Urinary bladder (tissue), 4 donors: ENCODE measurements at places on chromosomes 13 and 19. TPM values are rescaled to one million over a fixed set of nuclear protein-coding genes. Genes with fewer than 3 reads are reported as not detected.

DNA sequence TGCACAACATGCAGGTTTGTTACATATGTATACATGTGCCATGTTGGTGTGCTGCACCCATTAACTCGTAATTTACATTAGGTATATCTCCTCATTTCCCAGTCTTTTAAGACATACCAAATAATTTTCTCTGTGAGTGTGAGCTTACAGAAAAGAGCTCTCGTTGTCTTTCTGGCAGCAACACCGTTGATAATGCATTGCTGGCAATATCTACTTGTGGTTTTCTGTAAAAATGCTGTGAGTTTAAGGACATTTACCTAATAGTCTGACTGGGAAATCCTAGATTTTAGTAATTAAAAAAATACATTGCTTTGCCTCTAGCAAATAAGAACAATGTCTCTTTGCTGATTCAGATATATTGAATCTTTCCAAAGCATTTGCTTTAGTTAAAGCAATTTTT is 8.4 kb downstream of the IGFL3 start:
- no peak for DNase-seq

- no peak for DNase-seq
Observed at GRCh38 chr13:76837801-76838200, 48.4 kb downstream of the KCTD12 start.

- no peak for DNase-seq
Observed at GRCh38 chr13:96308568-96308967, 218.7 kb downstream of the HS6ST3 start.

GRCh38 chr19:33832633-33833032 is 36.0 kb downstream of the KCTD15 start:
- DNase-seq, result no peak

DNA sequence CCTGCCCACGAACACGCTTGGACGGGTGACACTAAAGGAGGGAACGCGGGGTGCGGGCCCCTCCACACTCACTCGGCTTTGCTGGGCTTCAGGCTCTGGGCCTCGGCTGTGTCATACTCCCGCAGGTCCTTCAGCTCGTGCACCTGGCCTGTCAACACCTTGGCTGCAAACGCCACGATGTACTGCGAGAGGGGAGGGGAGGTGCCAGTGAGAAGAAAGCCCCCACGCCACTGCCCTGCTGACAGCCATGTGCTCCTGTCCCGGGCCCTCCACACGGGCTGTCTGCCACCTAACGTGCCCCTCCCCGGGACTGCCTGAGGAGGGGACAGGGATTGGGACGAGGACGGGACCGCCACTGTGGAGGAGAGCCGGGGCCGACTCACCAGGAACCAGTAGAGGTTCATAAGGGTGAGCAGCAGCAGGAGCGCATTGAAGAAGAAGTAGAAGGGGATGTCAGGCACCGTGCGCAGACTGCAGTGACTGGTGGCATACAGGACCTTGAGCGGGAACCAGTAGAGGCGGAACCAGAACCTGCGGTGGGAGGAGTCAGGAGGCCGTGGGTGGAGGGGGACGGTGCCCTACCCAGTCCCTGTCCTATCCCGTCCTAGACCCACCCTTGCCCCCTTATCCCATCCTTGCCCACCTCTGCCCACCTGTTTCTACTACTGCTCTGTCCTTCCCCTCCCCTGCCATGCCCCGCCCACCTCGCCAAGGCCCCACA is 16.9 kb downstream of the CERS1 start:
- no peak for DNase-seq

GRCh38 chr13:33639158-33639557 is 178.8 kb upstream of the RFC3 start:
- DNase-seq, result no peak

- DNase-seq, result no peak
Observed at GRCh38 chr13:28716511-28716910, 2.3 kb downstream of the SLC46A3 start.

- no peak for DNase-seq
Observed at GRCh38 chr13:110259651-110260050, 47.3 kb downstream of the COL4A1 start.

- DNase-seq, result no peak
Observed at GRCh38 chr13:109790942-109791605, 4.7 kb upstream of the IRS2 start.

Gene STOML3
- not detected for total RNA-seq

Gene ZFP14
- 25.6 TPM for total RNA-seq

DNA sequence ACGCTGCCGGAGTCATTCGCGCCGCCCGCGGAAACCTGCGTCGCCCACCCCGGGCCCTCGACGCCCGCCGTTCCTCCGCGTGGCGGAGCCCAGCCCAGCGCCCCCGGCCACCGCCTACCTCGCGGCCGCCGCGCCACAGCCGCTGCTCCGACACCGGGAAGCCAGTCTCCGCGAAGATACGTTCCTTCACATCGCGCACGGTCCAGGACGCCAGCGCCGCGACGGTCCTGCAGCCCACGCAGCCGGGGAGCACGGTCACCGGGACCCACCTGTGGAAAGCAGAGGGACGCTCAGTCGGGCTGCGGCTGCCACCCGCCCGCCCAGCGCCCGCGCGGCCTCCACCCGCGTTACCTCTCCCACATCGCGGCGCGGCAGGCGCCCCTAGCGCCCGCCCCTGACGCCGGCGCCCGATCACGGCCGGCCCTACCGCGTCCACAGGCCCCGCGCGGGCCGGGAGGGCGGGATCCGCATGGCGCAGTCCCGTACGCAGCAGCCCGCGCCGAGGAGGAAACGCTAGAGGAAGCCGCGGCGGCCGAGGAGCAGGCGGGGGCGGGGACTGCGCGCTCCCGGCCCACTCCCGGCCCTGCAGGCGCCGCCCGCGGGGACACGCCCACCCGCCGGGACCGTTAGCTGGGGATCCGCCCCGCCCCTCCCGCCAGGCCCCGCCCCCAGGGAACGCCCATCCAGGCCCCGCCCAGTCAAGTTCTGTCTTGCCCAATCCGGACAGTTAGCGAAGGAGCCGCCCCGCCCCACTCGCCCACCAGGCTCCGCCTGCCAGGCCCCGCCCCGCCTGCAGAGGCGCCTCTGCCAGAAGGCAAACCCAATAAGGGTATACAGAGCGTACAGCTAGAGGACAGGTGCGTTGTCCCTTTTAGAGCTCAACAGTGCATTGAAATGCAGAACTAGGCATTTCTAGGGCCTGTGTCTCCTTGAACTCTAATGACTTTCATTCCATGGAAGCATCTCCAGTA is 58.2 kb downstream of the SACS start:
- peak; percentile 62 for DNase-seq

DNA sequence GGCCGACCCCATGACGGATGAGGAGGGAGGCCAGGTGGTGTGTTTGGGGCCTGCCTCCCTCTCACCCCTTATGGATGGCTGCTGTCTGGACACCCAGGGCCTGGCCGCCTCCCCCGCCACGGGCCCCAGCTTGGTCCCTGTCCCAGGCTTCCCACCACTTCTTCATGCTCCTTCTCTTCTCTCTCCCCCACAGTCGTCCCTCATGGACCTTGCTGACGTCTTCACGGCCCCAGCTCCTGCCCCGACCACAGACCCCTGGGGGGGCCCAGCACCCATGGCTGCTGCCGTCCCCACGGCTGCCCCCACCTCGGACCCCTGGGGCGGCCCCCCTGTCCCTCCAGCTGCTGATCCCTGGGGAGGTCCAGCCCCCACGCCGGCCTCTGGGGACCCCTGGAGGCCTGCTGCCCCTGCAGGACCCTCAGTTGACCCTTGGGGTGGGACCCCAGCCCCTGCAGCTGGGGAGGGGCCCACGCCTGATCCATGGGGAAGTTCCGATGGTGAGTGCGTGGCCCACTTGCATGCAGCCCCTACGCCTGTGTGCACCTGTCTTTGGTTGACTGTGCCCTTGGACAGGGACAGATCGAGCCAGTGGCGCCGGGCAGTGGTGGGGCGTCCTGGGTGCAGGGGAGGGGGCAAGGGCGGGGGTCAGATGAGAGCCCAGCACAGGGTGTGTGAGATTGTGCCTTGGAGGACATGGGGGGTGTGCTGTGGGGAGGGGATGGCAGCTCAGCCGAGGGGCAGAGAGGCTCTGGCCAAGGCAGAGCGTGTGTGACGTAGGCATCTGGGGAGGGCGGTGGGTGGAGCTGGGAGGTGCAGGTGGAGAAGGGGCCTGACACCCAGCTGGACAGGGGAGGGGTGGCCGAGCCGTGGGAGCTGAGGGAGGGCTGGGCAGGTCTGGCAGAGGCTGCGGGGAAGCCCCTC is 16.8 kb downstream of the EPN1 start:
- DNase-seq, result no peak

DNA sequence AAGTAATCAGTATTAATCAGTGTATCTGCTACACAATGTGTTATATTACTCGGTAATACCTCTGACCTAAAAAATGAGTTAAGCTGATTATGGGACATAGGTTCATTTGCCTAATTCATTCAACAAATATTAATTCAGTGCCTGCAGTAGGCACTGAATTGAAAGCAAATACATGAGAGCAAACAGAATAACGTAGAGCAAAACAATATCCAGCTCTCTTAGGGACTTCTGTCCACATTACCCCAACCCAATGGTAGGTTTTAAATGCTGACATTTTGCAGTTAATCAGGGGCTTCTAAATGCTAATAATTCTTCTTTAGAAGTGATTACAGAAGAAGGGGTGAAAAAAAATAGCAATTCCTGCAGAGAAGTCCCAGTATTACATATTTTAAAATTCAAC is 4.9 kb downstream of the RCBTB2 start:
- no peak for DNase-seq

DNA sequence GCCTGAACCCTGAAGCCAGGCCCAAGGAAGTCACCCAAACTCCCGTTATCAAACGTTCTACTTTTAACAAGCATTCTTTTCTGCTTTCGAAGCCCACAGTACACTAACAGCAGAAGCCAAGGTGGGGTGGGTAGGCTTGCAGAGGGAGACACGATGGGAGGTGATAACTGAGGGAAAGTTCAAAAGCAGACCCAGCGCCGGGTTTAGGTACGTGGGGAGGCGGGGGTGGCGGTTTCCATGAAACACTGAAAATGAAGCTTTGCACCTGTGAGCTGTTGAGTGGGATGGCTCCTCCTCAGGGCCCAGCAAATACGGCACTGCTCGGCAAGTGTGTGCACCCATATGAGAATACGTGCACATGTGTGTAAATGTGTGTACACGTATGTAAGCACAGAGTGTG is 49.8 kb downstream of the KLF2 start:
- DNase-seq, result no peak

DNA sequence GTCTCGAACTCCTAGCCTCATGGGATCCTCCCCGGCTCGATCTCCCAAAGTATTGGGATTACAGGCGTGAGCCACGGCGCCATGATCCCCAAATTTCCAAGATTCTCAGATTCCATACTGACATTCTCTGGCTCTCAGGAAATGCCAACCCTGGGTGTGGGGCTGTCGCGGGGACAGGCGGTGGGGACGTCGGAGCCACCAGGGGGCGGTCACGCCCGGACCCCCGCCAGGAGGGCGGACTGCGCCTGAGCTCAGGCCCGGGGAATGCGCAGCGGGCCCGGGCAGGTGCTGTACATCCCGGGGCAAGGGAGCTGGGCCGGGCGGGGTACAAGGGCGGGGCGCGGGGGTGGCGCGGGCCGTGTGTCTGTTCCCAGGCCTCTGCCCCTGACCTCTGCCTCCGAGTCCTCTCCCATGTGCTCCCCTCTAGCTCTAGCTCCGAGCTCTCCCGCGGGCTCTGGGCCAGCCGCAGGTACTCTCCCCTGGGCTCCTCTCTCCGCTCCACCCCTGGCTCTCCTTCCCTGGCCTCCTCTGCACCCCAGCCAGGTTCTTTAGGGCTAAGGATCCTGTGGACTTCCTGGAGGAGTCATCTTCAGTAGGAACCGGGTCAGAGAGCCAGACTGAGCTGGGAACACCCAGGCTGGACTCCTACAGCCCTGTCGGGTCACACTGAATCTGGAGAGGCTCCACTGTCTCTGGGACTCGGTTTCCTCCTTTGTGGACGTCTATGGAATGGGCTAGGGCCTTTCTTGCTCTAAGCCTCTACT is 2.4 kb downstream of the PPP1R13L start:
- no peak for DNase-seq

DNA sequence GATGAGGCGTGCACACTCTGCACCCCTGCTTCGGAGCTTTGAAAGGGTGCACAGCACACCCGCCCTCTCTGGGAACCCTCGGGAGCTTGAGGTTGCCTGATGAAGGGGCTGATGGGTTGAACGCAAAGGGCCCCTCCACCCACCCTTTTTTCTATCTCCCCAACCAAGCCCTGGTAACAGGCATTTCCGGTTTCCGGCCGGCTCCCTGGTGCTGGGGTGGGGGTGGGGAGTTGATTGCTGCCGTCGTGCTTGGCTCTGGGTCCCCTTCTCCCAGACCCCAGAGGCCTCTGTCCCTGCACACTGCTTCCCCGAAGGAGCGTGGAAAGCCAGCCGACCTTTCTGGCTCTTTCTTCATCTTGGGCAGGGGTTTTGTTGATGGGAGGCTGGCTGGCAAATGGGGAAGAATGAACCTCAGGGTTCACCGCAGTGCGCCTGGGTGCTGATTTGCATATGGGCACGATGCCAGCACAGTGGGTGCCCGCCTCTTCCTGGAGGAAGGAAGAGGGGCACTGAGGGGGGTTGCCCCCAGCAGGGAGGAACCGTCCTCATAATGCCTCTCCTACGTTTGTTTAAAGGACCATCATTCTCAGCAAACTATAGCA is 29.1 kb downstream of the VAV1 start:
- peak; percentile 29 for DNase-seq

- peak; percentile 66 for DNase-seq
Observed at GRCh38 chr19:41426952-41427646, at the start of gene B3GNT8. Gene B3GNT8, minus strand, starts transcription at chr19:41427374. Its CDS starts 596 bp downstream, at chr19:41426778.

GRCh38 chr19:18452386-18452785 is 14.5 kb upstream of the ISYNA1 start:
- no peak for DNase-seq

Gene MEDAG
- total RNA-seq, result 12.2 TPM

DNA sequence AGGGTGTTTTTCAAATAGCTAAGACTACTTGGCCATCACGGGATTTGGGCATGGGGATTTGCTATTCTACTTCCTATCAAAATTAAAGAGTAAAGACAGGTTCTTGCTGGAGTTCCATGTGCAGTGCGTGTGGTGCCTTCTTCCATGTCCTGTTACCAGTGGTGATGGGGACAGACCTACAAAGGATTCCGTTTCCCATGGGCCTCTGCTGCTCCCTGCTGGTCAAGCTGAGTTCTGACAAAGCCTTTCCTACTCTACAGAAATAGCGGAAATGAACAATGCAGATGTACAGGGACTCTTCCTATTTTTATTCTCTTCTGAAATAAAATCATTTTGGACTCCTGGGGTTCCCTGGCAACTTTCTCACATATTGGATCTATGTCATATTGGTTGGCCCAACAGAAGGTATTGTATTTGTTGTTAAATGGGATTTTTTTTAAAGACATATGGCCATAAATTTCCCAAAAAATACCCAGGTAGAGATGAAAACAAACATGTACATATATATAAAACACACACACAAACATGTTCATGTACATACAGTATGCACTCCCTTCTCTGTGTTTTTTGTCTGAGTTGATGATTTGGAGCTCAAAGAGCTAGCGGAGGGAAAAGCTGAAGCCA is 90.5 kb upstream of the SLC15A1 start:
- DNase-seq, result no peak

DNA sequence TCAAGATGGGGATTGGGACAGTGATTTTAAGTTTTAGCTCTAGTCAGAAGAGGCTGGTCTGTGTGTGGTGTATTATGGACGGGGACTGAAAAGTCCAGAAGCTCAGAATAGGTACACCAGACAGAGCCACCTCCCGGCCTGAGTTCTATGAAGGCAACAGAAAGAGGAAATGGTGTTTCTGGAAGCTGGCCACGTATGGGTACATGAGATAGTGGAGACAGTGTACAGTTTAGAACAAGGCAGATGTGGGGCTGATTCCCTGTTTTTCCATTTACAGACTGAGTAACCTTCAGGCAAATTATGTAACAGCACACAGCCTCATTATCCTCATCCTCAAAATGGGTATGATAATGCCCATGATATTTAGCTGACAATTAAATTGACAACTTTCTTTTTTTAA is 1.3 kb downstream of the ZNF175 start:
- DNase-seq, result no peak
